ENCODE measurements at places on chromosomes 13 and 19.

GRCh38 chr19:14315433-14315832 is 65.8 kb upstream of the ADGRE5 start:
- H3K4me3 ChIP-seq = no peak overlapping the region
- no peaks in the 10 kb centered on the region for H3K4me1 ChIP-seq
- no peak overlapping the region for H3K27ac ChIP-seq

DNA sequence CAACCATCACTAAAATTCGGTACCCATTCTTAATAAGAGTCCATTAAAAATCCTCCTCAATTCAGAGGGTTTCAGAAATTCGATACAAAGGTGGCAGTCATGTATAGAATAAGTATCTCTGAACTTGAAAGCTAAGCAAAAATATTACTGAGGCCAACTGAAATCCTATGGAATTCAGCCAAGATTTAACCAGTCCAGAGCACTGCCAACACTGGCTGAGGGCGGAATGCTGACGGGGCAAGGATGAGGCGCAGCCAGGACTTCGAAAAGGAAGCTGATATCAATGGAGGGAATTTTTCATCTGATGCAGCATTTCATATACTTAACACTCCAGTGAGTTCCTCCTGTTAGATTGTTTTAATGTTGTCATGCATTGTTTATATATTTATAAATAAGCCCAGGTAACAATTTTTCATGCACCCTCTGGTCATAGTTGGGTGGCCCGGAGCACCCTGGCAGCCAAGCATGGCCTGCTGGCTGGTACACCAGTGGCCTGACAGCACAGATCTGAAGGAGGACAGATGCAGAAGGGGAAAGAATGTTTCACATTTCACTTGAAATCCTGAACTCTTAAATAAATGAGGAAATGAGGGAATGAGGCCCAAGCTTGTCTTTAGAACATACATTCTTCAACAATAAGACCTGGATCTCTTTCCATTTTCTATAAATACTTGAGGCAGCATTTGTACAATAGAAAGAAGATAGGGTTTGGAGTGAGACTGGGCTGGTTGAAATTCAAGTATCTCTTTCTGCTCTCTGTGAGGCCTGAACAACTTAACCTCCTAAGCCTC is 41.5 kb downstream of the WDFY2 start:
- H3K4me1 ChIP-seq = peaks cover 23% of the 10 kb centered on the region
- DNase-seq = no peak
- H3K27ac ChIP-seq = no peak overlapping the region
- no peaks in the 10 kb centered on the region for H3K36me3 ChIP-seq
- no peaks in the 10 kb centered on the region for H3K27me3 ChIP-seq

DNA sequence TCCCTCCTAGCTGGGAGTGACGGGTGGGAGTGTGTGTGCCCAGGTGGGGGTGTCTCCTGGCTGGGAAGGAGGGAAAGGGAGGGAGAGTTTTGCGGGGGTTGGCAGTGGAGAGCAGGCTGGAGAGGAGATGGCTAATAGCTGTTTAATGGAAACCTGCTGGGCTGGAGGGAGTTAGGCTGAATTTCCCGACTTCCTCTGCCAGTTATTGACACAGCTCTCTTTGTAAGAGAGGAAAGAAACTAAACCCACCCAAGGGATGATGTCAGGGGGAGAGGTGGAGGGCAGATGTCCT is 10.2 kb upstream of the ILF3 start:
- H3K27me3 ChIP-seq = no peaks in the 10 kb centered on the region
- peaks cover 28% of the 10 kb centered on the region for H3K36me3 ChIP-seq
- no peak overlapping the region for H3K4me3 ChIP-seq
- H3K4me1 ChIP-seq = peaks cover 28% of the 10 kb centered on the region
- H3K27ac ChIP-seq = peak overlapping the region; percentile 62

DNA sequence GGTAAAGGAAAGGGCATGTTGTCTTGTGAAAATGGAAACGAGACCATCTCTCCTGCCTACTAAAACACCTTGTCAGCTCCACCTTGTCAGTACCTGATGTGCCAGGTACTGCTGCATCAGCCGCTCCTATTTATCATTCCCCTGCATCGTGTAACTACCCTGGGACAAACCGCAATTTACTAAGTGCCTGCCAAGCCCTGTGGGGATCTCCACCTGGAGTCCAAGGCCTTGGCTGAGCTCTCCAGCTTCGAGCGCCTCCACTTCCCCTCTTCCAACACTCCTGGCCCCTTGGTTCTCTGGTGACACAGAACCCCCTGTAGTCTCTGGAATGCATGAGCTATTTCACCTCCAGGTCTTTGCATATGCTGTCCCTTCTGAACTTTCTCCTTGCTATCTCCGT is 25.9 kb upstream of the CCNP start:
- H3K27ac ChIP-seq = no peak overlapping the region
- no peak for DNase-seq
- H3K36me3 ChIP-seq = peaks cover 35% of the 10 kb centered on the region
- H3K4me3 ChIP-seq = no peak overlapping the region

DNA sequence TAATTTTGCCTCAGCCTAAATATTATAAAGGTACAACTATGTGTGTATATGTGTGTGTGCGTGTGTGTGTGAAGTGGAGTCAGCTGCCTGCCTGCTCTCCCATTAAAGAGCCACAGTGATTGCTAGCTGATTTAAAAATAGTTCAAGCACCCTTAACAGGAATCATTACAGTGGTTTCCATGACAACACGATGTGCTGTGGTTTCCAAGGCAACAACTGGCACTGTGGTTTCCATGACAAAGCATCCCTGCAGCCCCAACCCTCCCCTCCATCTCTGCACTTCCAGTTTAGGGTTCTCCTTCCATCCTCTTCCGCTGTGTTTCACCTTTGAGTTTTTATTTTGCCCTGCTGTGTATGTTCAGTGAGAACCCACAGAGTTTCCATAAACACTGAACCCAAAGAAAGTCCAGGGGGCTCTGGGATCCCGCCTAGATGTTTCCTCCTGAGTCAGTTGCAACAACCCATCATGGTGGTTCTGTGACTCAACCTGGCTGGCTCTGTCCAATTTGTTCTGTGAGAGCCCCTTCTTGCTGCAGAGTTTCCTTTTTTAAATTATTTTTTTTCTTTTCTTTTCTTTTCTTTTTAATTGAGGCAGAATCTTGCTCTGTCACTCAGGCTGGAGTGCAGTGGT is 7.1 kb upstream of the PNMA8A start:
- no peak overlapping the region for H3K4me3 ChIP-seq
- DNase-seq = peak; percentile 67
- H3K27ac ChIP-seq = no peak overlapping the region
- peaks cover 28% of the 10 kb centered on the region for H3K27me3 ChIP-seq

GRCh38 chr19:6686628-6686975 is 16.6 kb upstream of the TNFSF14 start:
- H3K27ac ChIP-seq = no peak overlapping the region
- no peaks in the 10 kb centered on the region for H3K36me3 ChIP-seq
- H3K4me3 ChIP-seq = no peak overlapping the region
- peaks cover 8% of the 10 kb centered on the region for H3K27me3 ChIP-seq
- no peak for DNase-seq

DNA sequence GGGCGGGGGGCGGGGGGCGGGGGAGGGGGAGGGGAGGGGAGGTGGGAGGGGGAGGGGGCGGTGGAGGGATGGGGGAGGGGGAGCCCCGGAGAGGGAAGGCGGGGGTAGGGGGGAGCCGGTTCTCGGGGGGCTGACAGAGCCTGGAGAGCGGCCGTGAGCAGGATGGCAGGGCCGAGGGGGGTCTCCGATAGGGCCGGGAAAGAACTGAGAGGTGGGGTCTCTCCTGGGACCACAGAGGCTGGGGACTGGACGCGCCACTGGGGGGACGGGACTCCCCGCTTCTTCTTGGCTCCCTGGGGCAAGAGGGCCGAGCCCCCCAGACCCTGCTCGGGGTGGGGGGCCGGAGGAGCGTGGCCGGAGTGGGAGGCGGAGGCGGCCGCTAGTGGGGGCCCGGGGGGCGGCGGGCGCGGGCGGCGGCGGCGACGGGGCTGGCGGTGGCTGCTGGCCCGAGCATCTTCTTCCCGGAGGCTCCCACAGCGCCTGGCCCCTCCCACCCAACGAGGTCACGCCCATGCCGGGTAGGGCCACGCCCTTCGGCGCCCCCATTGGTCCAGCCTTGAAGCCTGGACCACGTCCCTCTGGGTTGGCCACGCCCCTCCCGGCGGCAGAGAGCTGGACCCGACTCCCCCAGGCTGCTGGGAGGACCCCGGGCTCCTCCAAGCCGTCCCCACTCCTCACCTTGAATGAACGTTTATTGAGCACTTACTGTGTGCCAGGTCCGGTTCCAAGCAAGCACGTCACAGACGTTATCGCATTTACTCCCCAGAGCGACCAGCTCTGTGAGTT is at the start of gene NOVA2:
TSS of gene NOVA2 (minus strand) at position 313 of the 786 bp plus-strand sequence. CDS start 514 bp downstream, outside the sequence.
- no peak within 1 kb of the TSS for H3K27ac ChIP-seq
- H3K27me3 ChIP-seq = peaks cover 71% of the 10 kb centered on the region
- no peaks in the 10 kb centered on the region for H3K36me3 ChIP-seq
- H3K4me3 ChIP-seq = peak within 1 kb of the TSS; percentile 30
- DNase-seq = peak; percentile 84
- peaks cover 20% of the 10 kb centered on the region for H3K4me1 ChIP-seq

DNA sequence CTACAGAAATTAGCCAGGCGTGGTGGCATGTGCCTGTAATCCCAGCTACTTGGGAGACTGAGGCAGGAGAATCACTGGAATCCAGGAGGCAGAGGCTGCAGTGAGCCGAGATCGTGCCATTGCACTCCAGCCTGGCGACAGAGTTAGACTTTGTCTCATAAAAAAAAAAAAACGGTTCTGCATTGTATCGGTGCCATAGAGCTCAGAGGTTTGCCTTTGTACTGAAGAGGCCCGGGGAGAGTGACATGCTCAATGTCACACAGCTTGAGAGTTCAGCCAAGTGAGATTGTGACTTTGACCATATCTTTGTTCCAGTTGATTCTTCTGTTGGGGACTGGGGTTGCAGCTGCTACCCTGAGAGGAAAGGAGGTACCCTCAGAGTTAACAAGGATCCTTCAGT is 4.3 kb downstream of the HAUS8 start:
- no peaks in the 10 kb centered on the region for H3K27me3 ChIP-seq
- no peak overlapping the region for H3K4me3 ChIP-seq
- peaks cover 36% of the 10 kb centered on the region for H3K4me1 ChIP-seq
- DNase-seq = no peak
- H3K27ac ChIP-seq = peak overlapping the region; percentile 54

DNA sequence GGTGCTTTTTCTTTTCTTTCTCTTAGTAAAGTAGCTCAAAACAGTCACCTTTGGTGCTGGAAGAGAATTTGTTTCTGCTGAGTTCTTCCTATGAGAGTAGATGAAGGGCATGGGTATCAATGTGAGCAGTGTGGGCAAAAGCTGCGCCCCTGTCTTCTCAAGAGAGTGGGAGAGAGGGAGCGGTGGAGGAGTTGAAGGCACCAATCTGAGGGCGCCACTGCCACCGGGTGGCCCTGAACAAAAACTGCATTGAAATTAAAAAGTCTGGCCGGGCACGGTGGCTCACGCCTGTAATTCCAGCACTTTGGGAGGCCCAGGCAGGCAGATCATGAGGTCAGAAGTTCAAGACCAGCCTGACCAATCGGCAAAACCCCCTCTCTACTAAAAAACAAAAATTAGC is 28.7 kb upstream of the EPHX3 start:
- H3K4me1 ChIP-seq = no peaks in the 10 kb centered on the region
- no peaks in the 10 kb centered on the region for H3K27me3 ChIP-seq
- peaks cover 59% of the 10 kb centered on the region for H3K36me3 ChIP-seq

- H3K4me3 ChIP-seq = no peak overlapping the region
- DNase-seq = no peak
- H3K4me1 ChIP-seq = peaks cover 16% of the 10 kb centered on the region
- no peaks in the 10 kb centered on the region for H3K36me3 ChIP-seq
- no peak overlapping the region for H3K27ac ChIP-seq
These were observed 22.6 kb upstream of the USP12 start for GRCh38 chr13:27194209-27194608.

- no peak overlapping the region for H3K27ac ChIP-seq
- peaks cover 2% of the 10 kb centered on the region for H3K4me1 ChIP-seq
- H3K4me3 ChIP-seq = no peak overlapping the region
- H3K27me3 ChIP-seq = no peaks in the 10 kb centered on the region
- DNase-seq = no peak
These were observed 18.0 kb downstream of the TIMM13 start for GRCh38 chr19:2409352-2409912.

GRCh38 chr19:14118165-14119051 is 846 bp upstream of the PRKACA start:
- DNase-seq = peak; percentile 81
- H3K36me3 ChIP-seq = peaks cover 15% of the 10 kb centered on the region
- H3K27ac ChIP-seq = peak overlapping the region; percentile 94
- no peaks in the 10 kb centered on the region for H3K27me3 ChIP-seq

GRCh38 chr13:28753208-28753892 is 34.6 kb upstream of the SLC46A3 start:
- peaks cover 5% of the 10 kb centered on the region for H3K27me3 ChIP-seq
- peaks cover 24% of the 10 kb centered on the region for H3K4me1 ChIP-seq
- no peaks in the 10 kb centered on the region for H3K36me3 ChIP-seq
- DNase-seq = no peak
- no peak overlapping the region for H3K4me3 ChIP-seq
- H3K27ac ChIP-seq = no peak overlapping the region

DNA sequence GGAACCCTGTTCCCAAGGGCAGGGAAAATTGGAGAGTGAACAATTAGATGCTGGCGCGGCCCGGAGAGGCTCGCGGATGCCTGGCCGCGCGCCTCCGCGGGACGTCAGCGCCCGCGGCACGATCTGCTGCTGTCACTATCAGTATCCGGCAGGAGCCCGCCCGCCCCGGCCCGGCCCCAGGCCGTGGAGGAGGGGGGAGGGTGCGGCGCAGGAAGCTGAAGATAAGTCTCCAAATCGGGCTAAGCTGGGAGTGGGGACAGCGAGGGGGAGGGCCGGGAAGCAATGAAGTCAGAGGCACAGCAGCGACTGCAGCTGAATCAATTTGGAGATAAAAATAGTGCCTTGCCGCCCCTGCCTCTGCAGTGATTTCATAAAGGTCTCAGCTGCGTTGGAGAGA is 441.5 kb upstream of the KLF12 start:
- peak; percentile 79 for DNase-seq
- peaks cover 7% of the 10 kb centered on the region for H3K4me1 ChIP-seq
- no peak overlapping the region for H3K27ac ChIP-seq
- peak overlapping the region; percentile 63 for H3K4me3 ChIP-seq
- H3K27me3 ChIP-seq = peaks cover 39% of the 10 kb centered on the region

GRCh38 chr13:77779552-77780272 is 82.2 kb downstream of the SLAIN1 start:
- no peaks in the 10 kb centered on the region for H3K36me3 ChIP-seq
- H3K27ac ChIP-seq = no peak overlapping the region
- peak; percentile 73 for DNase-seq
- H3K4me1 ChIP-seq = peaks cover 8% of the 10 kb centered on the region
- H3K27me3 ChIP-seq = no peaks in the 10 kb centered on the region

GRCh38 chr13:41976476-41976875 is 15.6 kb upstream of the VWA8 start:
- no peak overlapping the region for H3K27ac ChIP-seq
- H3K36me3 ChIP-seq = no peaks in the 10 kb centered on the region
- H3K4me3 ChIP-seq = no peak overlapping the region
- peaks cover 9% of the 10 kb centered on the region for H3K27me3 ChIP-seq

- DNase-seq = no peak
- no peak overlapping the region for H3K27ac ChIP-seq
- H3K27me3 ChIP-seq = peaks cover 3% of the 10 kb centered on the region
- no peaks in the 10 kb centered on the region for H3K36me3 ChIP-seq
- H3K4me3 ChIP-seq = no peak overlapping the region
- no peaks in the 10 kb centered on the region for H3K4me1 ChIP-seq
These were observed 216.5 kb downstream of the TSHZ3 start for GRCh38 chr19:31132753-31133110.

All from activated CD4-positive, alpha-beta T cell treated with anti-CD3 and anti-CD28 coated beads, Interleukin-2, amount 10 ng/mL, durations not matched to agents 24 days and 14 days (primary cell).